ENCODE measurements at places on chromosomes 5 and 9.
A peak's percentile ranks its signal among the peaks of the same experiment; 100 is the strongest.

DNA sequence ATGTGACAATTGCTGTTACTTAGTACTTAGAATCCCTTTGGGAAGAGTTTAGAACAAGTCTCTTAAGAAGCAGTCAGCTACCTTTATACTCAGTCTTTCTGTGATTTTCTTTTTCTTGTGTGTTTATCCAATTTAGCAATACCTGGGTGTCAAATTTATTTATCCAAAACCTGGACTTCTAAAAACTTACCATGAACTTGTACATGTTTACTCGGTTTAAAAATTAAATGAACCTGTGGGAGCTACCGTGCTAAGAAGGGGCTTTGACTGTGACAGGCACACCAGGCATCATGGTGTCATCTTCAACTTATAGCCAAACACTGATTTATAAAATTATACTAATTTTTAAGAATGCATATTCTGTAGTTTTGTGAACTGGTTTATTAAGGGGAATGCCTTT lies 96.5 kb downstream of the XRCC4 start:
- DNase-seq, result no peak

DNA sequence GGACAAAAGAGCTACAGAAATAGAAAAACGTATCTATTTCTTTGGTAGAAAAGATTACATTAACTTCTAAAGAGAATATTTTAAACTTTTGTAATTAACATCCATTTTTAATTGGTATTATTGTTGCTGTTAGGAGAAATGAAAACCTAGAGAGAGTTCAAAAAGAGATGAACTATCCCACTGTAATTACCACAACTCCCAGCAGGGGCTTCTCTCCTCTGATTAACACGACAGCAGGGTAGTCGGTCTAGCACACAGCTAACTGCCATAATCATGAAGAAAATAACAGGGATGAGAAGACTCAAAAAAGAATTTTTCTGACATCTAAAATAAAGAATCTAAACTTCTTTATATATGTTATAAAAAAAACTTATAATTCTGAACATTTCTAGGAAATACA lies 86.2 kb upstream of the CDH9 start:
- no peak for DNase-seq

DNA sequence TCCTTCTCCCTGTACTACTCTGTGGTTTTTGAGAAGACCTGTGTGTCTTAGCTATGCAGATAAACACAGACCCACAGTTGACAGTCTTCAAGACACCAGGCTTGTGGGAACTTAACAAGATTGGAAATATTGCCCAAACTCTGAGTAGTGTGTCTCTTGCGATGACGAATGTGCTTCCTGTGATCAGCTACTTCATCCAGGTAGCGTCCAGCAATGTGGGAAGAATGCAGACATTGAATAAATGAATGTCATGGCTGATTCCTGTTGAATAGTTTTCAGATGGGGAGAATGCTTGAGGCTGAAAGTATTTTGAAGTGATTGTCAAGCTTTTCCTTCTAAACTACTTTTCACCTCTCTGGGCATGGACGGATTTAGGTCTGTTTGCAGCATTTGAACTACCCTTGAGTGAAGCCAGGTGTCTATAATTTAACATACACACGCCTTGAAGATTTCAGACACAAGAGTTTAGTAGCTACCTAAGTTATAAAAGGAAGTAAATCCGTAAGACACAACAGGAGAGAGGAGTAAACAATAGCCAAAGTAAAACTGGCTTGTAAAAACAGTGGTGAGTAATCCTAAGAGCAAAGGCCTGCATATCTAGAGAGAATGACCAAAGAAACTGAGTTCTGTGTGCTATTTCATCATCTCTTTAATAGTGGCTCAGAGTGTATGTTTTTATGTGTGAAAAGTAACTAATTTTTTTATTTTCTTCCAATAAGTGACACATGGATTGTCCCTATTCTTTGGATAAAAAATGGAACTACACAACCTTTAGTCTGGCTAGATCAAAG lies 30.0 kb upstream of the ARL14EPL start:
- no peak for DNase-seq

- DNase-seq, result no peak
Measured at GRCh38 chr5:43078956-43079355, 38.8 kb upstream of the ANXA2R start.

GRCh38 chr5:16437977-16438376 lies 27.6 kb downstream of the ZNF622 start:
- DNase-seq, result no peak

GRCh38 chr9:88915916-88916315 lies 75.4 kb upstream of the S1PR3 start:
- DNase-seq, result no peak

DNA sequence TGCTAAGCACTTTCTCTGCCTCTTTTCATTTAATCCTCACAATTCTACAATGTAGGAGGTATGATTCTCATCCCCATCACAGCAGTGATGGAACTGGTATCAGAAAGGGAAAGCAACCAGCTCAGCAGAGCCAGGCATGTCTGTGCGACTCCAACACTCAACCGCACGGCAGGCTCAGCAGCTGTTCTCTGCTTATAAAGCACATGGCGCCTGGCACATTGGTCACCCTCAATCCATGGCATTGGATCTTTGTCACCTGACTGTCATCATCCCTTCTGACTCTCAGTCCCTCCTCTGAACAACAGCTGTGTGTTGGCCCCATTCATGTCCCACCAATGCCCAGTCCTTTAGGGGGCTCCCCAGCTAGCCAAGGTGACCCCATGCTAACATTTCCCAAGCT lies 45.1 kb upstream of the HAND1 start:
- DNase-seq, result no peak

GRCh38 chr5:172768573-172769341 lies 2.2 kb downstream of the DUSP1 start:
- no peak for DNase-seq

- DNase-seq, result no peak
Measured at GRCh38 chr9:81874931-81875330, 53.3 kb upstream of the SPATA31D4 start.

DNA sequence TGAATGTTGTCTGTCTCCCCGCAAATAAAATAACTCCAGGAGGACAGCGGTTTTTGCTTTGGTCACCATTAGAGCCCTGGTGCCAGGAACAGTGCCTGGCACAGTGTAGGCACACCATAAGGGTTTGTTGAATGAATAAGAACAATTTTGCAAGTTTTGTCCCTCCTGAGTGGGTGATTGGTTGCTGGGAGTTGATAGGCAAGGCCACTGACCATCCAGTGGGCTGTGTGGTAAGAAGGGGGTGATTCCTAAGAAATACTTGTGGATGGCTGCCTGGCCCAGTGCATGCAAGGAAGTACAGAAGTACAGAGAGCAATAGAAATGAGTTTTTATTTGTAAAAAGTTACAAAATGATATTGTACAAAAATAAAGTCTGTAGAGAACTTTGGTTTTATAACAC lies 27.5 kb downstream of the GDNF start:
- DNase-seq, result no peak

- no peak for DNase-seq
Measured at GRCh38 chr5:61650661-61651060, 318.6 kb downstream of the ZSWIM6 start.

DNA sequence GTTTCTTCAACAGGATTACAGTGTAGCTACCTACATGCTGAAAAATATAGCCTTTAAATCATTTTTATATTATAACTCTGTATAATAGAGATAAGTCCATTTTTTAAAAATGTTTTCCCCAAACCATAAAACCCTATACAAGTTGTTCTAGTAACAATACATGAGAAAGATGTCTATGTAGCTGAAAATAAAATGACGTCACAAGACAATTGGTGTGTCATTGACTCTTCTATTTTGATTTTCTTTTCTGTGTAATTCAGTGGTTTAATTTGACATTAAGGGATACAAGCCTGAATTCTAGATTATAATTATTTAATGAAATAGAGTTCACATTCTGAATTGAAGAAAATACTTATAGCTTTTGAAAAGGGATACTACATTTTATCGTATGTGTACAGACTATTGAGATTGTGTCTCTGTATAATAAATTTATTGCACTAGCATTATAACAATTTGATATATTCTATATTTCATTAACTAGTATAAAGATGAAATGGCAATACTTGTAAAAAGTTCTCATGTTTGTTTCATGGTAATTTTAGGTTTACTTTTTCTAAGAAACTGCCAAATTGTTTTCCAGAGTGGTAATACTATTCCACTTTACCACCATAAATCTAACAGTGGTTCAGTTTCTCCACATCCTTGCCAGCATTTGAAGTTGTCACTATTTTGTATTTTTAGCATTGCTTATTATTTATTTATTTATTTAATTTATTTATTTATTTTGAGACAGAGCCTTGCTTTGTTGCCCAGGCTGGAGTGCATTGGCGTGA lies 18.7 kb downstream of the ANXA1 start:
- DNase-seq, result no peak

DNA sequence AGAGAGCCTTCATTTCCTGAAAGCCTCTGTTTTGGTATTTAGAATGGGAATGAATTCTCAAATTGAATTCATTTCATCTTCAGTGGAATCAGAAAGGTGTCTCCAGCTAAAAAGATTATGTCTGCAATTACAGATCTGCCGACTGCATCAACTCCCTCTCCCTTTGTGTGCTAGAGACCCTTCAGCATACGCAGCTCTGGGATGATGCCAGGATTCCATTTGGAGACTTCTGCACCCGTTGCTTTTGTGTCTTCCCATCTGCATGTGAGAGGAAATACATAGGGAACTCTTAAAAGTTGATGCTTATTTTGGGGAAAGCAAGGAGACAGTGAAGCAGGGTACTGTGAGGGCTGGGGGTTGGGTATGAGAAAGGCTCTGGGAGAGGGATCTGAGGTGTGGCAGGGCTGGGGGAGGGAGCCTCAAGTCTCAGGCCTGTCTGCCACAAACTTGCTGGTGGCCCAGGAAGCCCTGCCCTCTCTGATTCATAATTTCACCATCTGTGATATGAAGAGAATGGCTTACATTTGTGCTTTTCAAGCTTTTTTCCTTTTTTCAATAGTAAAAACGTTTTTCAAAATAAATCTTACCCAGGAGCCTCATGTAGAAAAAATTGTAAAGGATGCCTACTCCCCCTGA lies 89.7 kb upstream of the SAP30L start:
- no peak for DNase-seq

DNA sequence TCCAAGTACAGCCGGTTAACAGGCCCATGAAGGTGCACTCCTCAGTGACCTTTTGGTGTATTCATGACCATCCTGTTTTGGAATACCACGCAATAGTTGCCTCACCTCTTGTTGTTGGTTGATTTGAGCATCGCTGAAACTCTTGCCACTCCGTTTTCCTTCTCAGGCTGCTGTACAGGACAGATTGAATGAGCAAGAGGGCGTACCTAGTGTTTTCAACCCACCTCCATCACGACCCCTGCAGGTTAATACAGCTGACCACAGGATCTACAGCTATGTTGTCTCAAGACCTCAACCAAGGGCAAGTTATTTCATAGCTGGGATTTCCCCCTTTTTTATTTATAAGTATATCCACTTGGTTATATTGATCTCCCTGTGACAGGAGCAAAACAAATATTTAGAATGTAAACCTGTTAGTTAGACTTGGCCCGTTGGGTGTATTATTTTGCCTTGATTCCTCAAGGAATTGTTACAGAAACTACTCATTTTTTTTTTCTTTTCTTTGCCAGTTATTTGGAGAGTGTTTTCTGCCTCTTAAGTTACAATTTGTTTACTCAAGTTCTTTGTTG lies 38.1 kb downstream of the FAF2 start:
- DNase-seq, result no peak

DNA sequence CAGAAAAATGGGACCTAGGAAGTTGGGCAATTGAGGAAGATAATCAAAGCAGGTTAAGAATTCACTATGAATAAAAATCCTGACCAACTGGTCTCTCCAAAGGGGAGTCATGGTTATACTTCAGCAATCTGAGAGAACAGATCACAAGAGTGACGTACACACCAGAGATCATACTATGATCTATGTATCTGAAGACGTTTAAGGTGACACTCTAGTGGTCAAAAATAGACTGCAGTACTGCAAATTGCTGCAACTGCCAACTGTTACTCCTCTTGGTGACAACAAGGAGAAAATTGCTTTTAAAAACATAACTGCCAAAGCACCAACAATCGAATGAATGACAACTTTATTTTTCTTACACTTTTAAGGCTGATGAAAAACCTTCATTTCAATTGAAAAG lies 4.9 kb downstream of the AK6 start:
- no peak for DNase-seq

- peak; percentile 29 for DNase-seq
Measured at GRCh38 chr5:1111727-1112289, at the start of gene SLC12A7. TSS of gene SLC12A7 (minus strand) at chr5:1112063. CDS start at chr5:1111991, 72 bp downstream.

DNA sequence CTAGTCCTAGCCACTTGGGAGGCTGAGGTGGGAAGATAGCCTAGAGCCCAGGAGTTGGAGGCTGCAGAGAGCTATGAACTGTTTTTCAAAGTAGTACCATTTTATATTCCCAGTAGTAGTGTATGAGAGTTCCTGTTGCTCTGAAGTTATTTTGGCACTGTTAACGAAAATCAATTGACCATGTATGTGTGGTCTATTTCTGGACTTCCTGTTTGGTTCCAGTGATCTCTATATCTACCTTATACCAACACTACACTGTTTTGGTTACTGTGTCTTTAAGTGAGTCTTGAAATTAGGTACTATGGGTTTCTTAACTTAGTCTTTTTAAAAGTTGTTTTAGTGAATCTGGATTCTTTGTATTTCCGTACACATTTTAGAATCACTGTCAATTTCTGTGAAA lies 13.6 kb downstream of the SLF1 start:
- DNase-seq, result no peak

- DNase-seq, result peak; percentile 27
Measured at GRCh38 chr5:170571875-170572852, 68.3 kb downstream of the KCNIP1 start.

- DNase-seq, result no peak
Measured at GRCh38 chr5:156020647-156021046, 306.3 kb upstream of the SGCD start.

DNA sequence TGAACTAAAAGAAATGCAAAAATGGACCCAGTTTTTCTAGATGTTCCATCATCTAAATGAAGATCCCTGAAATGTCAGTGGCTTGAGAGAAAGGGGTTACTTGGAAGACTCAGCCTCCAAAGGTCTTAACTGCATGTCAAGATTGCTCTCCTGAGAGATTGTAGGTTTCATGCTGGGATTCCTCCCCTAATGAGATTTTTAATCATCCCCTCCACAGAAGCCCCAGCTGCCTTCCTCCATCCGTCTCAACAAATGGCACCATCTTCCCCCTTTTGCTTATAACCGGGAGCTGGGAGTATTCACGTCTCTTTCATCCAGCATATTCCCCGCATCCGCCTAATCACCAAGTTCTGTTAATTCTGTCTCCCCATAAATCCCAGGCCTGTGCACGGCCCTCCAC lies 104.5 kb downstream of the NSG2 start:
- DNase-seq, result no peak

- DNase-seq, result no peak
Measured at GRCh38 chr9:137023157-137023556, 4.9 kb downstream of the ABCA2 start.

- no peak for DNase-seq
Measured at GRCh38 chr5:68200288-68200687, 15.3 kb upstream of the PIK3R1 start.

GRCh38 chr5:23466401-23466912 lies 41.0 kb upstream of the PRDM9 start:
- no peak for DNase-seq

Measured in activated naive CD8-positive, alpha-beta T cell treated with anti-CD3 and anti-CD28 coated beads, Interleukin-2, amount 50 U/mL, for 16 hours (primary cell).